ENCODE measurements at places on chromosomes 5 and 9.
A peak's percentile ranks its signal among the peaks of the same experiment; 100 is the strongest.

DNA sequence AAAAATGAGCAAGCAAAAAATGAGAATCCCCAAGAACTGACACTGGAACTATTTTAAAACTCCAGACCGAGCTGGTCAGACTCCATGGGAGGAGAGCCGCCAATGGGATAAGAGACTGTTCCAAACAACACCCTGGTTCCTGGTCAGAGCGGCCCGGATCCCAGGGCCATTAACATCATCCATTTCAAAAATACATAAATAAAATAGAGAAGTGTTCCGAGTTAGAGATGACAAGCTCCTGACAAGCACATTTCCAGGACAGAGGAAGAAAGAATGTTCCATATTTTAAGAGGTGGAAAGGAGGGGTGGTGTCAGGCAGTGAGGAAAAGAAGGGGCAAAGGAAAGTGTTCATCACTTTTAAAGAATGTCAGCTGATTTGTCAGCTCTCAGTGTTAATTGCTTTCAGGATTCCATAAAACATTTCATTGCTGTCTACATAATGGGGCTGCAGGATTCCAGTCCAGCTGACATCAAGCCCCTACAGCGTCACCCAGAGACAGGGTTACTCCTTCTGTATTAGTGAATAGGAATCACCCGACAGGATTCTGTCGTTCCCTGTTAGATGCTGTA, 202.5 kb upstream of the TRIM32 start:
- DNase-seq: no peak

DNA sequence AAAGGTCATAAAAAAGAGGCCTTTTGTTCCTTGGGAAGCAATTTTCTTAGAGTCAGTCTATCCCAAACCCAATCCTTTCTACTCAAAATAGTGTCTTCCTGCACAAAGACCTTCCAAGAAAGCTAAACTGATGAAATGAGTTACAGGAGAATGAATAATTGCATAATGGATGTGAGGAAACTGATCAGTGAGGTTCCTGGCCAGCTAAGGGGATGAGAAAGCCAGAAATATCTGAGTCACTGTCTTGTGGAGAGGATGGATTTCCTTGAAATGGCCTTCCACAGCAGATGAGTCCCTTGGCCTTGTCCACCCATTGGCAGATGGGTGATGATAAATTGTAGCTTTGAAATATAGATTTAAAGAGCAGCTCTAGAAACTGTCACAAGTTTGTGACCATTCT, 756.1 kb downstream of the DNAH5 start:
- DNase-seq: peak; percentile 42

GRCh38 chr9:91240596-91241165, 121.0 kb downstream of the AUH start:
- DNase-seq: no peak

DNA sequence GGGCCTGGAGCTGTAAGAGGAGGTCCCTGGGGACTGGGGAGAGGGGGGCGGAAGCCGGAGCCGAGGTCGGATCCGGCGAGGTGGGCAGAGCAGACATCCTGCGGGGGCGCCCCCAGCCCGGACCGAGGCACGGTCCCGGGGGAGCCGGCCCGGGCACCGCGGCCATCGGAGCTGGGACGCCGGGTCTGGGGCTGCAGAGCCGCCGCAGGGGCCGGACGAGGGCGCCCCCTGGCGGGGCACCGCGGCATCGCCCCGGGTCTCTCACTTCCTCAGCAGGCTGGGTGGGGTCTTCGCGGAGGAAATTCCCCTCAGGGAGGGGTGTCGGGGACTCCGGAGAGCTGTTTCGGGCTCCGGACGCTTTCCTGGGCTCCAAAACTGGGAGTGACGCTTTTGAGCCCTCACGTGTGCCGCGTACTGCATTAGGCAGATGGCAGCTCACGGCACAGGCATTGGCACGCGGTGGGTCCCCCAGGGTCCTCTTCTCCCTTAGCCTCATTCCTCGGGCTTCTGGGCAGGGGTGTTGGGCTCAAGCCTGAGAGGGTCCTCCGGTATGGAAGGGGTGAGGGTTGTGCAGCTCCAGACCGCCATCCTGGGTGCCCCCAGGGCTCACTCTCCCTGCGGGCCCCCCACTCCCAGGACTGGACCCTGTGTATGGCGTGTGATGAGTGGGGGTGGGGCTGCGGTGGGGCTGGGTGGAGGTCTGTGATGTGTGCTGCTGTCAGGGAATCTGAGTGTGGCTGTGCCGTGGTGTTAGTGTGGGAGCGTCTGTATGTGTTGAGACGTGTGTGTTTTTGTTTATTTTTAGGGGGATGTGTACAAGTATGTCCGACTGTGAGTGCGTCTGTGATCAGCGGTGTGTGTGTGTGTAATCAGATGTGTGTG, 29.6 kb downstream of the LHX2 start:
- no peak for DNase-seq

- peak; percentile 100 for DNase-seq
Measured at GRCh38 chr9:14326264-14326826, 12.4 kb upstream of the NFIB start.

DNA sequence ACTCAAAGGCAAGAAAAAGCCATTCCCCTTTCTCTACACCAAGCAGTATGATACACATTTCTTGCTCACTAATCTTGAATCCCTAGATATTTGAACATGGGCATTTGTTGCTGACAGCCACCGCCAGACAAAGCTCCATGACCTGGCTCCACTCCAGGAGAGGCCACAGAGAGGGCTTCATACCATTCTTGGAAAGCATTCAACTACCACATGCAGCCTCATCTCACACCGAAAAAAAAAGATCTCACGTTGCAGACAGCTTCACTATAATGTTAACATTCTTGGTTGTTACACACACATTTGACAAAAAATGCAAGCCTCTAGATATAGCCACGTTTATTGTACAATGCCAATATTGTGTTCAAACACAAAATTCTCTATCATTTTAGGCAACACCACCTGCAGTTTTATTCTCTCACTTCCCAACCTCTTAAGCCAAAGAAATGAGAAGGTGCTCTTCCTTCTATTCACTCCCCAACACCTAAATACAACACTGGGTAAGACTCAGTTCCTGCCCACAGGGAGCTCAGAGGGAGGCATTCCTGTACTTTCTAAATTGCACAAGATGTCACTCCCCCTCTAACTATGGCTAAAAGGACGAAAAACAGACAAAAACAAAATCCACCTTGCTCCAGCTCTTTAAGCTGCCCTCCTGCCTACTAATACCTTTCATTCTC, 222.4 kb downstream of the TSSK1B start:
- peak; percentile 81 for DNase-seq

GRCh38 chr5:179974946-179975712, 67.4 kb upstream of the TBC1D9B start:
- DNase-seq: no peak

- no peak for DNase-seq
Measured at GRCh38 chr5:56456002-56456401, 222.9 kb upstream of the ANKRD55 start.

GRCh38 chr9:37801287-37801850, 772 bp downstream of the DCAF10 start:
- DNase-seq: no peak

- no peak for DNase-seq
Measured at GRCh38 chr9:113530022-113530635, 66.6 kb downstream of the RGS3 start.

- no peak for DNase-seq
Measured at GRCh38 chr9:68672215-68672614, 32.8 kb upstream of the PIP5K1B start.

DNA sequence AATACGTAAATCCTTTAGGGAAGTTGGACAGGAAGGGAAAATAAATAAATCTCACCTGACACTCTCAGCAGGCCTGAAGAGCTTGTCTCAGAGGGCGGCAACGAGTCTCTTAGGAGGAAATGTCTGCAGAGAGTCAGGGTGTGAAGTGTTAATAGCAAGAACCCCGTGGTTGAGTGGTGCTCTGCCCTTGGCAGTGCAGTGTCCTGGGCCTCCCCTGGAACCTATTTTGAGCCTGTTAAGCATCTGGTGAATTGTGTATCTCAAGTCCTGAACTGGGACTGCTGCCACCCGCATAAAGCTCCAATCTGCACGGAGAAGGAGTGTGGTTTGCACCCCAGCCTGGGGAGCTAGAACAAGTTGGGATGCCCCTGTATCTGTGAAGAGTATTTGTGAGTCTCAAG, 211.8 kb downstream of the GOLPH3 start:
- no peak for DNase-seq

DNA sequence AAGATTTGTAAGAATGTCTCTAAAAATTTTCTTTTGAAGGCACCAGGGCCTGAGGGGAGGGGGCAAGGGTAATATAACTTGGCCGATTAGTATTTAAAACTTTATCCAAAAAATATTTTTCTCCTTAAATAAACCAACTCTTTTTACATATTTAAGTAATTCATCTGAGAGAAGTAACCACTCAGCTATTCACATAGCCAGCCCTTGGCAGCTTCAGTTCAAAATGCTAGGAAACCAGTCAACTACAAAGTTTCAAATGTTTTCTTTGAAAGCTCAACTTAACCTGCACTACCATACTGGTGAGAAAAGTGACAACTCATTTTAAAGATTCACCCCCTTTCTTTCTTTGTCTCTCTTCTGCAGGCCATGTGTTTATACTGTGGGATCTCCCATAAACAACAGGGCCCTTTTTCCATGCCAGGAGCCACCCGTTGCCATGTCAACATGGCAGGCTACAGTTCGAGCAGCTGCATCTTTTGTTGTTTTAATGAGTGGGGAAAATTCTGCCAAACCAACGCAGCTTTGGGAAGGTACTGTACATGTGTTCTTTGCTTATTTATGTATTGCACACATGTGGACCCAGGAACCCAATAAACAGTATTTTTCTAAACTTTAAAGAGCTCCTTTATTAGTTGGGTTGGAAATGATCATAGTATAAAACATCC, 46.3 kb downstream of the AOPEP start:
- DNase-seq: peak; percentile 80

GRCh38 chr9:17761984-17762676, 183.3 kb downstream of the SH3GL2 start:
- DNase-seq: no peak

DNA sequence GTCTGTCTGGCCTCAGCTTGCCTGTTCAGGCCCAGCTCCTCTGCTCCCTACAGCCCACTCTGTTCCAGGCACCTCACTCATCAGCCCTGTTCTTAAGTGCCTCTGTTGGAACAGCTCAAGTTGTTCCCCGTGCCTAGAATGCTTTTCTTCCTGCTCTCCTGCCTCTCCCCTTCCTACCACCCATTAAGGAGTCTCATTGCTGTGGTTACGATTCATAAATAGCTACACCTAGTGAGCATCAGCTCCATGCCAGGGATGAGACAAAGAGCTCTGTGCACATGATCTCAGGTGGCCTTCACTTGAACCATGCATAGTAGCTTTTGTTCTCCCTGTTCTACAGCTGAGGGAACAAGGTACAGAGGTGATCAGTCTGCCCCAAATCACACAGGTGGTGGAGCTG, 54.3 kb downstream of the PSD2 start:
- no peak for DNase-seq

DNA sequence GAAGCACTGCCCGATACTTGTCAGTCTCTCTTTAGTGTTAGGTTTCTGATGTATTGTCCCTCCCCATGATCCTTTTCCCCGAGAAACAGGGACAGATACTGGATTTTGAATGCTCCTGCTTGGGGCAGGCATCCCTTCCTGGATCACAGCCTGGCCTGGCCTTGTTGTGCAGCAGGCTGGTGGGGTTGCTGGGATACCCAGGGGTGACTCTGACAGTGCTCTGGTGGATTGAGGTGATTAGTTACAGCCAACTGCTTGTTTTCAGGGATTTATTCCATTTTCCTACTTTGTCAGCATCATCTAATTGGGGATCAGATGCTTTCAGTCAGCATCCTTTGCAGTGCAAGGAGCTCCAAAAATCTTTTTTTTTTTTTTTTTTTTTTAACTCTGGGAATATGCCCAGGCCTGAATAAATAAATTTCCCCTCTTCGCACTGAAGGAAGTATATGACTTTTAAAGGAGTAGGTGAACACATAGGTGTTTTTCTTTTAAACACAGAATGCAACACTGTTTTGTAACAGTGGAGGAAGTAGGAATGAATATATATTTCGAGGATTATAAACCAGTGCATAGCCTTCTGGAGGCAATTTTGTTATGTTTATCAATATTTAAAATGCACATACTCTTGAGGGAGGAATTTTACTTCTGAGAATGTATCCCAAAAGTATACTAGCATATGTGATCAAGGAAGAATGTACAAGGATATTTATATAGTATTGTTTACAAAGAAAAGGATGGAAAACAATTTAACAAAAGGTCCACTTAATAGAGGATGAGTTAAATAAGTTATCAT, 127.3 kb upstream of the ELL2 start:
- no peak for DNase-seq

DNA sequence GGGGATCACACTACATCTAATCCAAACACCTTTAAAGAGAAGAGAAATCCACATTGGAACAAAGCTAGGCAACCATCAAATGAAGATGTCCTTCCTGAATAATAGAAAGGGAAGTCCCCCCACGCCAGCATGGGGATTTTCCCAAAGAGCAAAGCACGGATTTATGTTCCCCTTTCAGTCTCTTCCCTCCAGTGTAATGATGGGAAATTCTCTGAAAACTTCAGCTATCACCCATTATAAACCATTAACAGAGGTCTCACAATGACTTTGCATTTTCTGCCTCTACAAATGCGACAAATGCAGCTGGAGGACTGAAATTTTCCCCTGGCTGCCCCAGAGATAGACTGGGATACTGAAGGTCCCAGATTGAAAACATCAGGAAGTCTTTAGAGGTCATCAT, 368.7 kb downstream of the EFNA5 start:
- no peak for DNase-seq

GRCh38 chr5:42605490-42605889, 151.1 kb upstream of the CCDC152 start:
- no peak for DNase-seq

DNA sequence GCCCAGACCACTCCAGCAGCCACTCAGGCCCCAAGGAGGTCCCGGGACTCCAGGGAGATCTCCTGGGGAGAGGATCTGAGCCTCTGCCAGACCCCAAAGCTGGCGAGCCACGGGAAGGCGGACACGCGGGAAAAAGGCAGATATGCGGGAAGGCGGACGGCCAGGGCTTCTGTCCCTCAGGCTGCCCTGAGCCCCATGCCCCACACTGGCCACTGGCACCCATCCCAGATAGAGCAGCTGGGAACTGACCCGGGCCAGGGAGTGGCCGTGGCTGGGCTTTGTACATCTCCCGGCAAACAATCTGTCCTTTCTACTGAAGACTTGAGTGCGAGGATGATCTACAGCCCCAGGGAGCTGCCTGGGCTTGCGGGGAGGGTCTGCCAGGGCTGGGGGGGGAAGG, 21.1 kb upstream of the NOTCH1 start:
- DNase-seq: no peak

GRCh38 chr5:120454094-120454798, 9.9 kb upstream of the PRR16 start:
- DNase-seq: no peak

DNA sequence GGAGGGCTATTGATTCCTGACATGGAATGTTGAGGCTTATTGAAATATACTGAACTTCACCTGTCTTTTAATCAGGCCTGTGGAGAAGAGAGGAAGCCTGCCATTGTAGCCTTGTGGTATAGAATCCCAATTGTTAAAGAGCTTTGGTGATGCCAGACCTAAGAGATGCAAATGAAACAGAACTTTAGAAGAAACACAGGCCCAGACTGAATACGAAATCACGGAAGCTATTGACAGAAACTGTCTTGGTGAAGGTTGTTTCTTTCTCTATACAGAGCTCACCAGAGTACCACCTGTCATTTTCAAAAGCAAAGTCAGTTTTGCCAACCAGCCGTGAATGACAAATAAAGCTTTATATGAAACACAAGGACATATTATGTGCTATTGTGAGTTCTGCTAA, 660.3 kb downstream of the ISL1 start:
- no peak for DNase-seq
